ENCODE measurements at places on chromosomes 4 and X. TPM values are rescaled to one million over a fixed set of nuclear protein-coding genes. Genes with fewer than 3 reads are reported as not detected.

GRCh38 chr4:88054229-88054628 is 46.8 kb downstream of the PKD2 start:
- DNase-seq = no peak

DNA sequence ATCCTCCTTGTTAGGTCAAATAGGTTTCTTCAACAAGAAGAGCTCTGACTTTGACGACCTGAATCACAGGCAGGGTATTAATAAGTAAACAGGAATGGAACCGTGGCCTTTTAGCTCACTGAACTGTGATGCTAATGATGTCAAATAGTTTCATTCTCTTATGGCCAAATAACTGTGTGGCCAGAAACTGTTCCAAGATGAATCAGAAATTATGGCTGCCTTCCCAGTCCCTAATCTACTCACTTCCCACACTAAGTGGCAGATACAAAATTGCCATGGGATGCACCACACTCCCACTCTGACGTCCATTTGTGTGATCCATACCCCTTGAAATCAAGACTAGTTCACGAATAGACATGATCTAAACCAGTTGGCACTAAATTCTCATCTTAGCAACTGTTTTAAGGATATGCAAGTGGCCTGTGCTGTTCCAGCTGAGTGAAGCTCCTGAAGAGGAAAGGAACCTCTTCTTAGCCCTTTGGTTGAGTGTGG is 455.4 kb downstream of the IL15 start:
- peak; percentile 83 for DNase-seq

DNA sequence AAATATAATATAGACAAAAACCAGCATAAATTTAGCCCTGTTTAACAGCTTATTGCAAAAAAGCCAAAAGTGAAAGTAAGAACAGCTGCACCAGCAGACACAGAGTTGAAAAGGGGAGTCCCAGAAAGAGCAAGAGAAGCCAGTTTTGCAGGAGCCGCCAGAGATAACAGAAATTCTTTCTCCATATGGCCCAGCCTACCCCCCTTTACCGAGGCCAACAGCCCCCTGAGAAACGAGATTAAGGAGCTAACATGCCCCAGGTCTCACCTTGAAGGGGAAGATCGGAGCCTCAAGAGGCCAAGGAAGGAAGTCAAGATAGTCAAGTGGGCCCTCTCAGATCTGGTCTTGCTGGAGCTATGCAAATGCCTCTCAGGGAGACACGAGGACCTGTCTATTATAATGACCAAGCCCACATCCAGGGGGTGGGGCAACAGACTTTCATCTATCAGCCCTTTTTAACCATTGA is 4.8 kb downstream of the ACOX3 start:
- peak; percentile 32 for DNase-seq

DNA sequence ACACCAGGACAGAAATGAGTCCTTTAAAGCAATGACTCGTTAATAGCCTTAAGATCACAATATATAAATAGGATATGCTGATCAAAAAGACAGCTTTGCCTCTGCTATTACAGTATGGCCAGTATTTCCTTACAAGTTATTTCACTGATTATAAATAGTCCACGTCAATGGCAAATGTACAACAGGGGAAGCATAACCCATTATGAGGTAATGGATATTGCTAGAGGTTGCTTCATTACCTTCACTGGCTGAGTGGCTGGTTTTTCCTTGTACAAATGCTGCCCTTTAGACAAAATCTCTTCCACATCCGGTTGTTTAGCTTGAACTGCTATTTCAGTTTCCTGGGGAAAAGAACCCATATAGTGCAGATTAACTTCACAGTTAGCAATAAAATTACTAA is 764.6 kb upstream of the FTHL17 start:
- no peak for DNase-seq

GRCh38 chrX:8629871-8630270 is 102.1 kb downstream of the ANOS1 start:
- peak; percentile 75 for DNase-seq

GRCh38 chr4:69713593-69713992 is 46.8 kb downstream of the SULT1B1 start:
- peak; percentile 52 for DNase-seq

- DNase-seq = no peak
Observed at GRCh38 chrX:100648458-100649417, 4.7 kb downstream of the SRPX2 start.

DNA sequence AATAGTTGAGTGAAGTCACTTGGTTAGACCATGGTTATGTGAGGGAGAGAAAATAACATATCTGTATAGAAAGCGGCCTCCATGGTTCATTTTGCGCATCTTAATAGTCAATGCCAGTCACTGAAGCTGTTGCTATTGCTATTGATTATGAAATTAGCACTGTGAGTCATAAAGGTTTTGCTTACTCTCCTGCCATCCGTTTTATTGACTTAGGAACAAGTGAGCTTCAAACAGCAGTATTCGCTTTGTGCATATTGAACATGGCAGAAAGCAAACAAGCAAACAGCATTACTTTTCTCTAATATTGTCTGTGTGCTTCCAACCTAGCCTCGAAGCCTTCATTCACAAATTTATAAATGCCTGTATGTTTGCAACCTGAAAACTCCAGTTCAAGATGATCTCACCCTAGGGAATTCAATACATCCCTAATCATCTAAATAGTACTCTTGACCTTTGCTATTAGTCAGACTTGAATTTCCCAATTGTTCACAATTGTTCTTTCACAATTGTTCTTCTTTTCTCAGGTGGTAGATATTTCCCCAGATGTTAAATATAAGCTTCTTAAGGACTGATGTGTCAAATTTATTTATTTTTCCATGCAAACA is 55.9 kb upstream of the GABRA2 start:
- peak; percentile 77 for DNase-seq

GRCh38 chr4:89258506-89258905 is 49.1 kb downstream of the GPRIN3 start:
- DNase-seq = no peak

DNA sequence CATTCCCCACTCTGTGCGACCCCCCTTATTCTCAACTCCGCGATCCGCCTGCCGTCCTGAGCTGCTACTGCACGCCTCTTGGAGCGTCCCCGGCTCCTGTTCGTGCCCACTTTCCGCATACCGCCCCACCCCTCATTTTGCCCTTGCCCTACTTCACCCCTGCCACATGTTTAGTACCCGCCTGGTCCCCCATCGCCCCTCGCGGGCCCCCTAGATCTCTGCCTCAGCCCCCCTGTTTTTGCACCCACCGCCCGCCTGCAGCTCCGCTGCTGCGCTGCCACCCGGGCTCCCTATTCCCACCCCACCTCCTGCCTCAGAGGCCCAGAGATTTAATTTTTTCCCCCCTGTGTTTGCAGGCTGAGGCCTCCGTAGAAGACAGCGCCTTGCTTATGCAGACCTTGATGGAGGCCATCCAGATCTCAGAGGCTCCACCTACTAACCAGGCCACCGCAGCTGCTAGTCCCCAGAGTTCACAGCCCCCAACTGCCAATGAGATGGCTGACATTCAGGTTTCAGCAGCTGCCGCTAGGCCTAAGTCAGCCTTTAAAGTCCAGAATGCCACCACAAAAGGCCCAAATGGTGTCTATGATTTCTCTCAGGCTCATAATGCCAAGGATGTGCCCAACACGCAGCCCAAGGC is 1.4 kb downstream of the MAGED1 start:
- DNase-seq = no peak

DNA sequence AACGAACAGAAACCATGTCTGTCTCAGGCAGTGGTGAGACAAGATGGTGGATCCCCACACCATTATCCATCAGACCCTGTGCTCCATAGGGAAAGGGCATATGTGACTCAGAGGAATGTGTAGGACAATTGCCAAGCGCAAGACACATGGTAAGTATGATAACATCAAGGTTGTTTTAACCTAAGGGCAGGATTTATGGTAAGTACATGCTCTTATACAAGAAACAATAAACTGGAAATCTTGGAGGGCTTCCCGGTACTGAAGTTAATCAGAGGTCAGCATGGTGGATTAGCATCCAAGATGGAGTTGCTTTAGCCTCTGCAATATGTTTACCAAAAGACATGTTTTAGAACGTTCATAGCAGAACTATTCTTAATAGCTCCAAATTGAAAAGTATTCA is 355.0 kb downstream of the PPP1R2C start:
- no peak for DNase-seq

UGT2B10 gene
- not detected for total RNA-seq

SPP1 gene
- total RNA-seq = 1.3 TPM

ABCD1 gene
- 2.8 TPM for total RNA-seq
